Left renal cortex interstitium (tissue), 4 donors: ENCODE measurements at places on chromosomes 13 and 19.
A peak's percentile ranks its signal among the peaks of the same experiment; 100 is the strongest.

- no peak for DNase-seq
Measured at GRCh38 chr13:48640767-48641166, 13.0 kb upstream of the CYSLTR2 start.

DNA sequence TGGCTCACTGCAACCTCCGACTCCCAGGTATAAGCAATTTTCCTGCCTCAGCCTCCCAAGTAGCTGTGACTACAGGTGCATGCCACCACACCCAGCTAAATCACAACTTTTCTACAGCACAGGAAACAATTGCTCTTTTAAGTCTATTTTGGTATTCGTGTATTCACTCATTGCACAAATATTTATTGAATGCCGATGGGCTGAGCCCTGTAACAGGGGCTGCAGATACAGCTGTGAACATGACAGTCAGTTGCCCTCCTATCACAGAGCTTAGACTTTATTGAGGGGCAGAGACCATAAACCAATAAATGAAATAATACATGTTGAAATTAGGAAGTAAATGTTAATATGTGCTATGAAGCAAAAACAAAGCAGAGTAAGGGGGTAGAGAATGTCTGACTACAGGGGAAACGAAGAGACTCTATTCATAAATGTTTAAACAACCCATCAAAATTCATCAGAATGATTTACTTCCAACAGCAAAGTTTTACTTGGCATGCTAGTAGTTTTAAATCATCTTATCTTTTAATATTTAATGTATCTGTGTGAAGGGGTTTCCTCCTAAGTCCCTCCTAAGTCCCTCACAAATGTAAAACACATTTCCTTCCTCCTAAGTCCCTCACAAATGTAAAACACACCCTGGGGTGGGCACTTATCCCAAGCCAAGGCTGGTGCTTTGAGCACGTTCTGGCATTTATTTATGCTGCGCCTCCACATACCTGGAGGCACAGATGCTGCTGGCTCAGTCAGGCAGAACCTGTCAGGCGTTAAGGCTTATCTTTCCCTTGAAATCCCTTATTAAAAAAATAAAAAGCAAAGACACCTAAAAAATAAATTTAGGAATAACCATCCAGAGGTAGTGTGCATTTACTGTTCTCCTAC is 140.8 kb downstream of the MIPEP start:
- no peak for DNase-seq

GRCh38 chr19:11479898-11480714 is 740 bp downstream of the ELAVL3 start:
- no peak for DNase-seq

- DNase-seq = no peak
Measured at GRCh38 chr13:22200440-22200839, 529.6 kb downstream of the FGF9 start.

DNA sequence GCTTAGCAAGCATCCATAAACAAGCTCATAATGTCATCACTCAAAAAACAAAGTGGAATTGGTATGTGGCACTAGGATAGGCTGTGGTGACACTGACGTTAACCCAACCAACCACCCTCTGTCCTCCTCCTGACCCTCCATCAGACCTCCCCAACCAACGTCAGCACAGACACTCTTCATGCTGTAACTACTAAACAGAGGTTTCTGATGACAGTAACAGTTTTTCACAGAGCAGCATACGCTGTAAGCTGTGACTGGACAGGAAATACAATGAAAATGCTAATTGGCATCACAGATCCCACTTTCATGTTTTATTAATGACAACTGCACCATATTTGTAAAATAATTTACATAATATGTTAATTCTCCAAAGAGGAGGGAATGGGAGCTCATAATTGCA is 238.0 kb downstream of the IRS2 start:
- DNase-seq = no peak

GRCh38 chr13:106514928-106515634 is 20.4 kb downstream of the EFNB2 start:
- DNase-seq = no peak

GRCh38 chr13:33721724-33722123 is 96.2 kb upstream of the RFC3 start:
- no peak for DNase-seq

DNA sequence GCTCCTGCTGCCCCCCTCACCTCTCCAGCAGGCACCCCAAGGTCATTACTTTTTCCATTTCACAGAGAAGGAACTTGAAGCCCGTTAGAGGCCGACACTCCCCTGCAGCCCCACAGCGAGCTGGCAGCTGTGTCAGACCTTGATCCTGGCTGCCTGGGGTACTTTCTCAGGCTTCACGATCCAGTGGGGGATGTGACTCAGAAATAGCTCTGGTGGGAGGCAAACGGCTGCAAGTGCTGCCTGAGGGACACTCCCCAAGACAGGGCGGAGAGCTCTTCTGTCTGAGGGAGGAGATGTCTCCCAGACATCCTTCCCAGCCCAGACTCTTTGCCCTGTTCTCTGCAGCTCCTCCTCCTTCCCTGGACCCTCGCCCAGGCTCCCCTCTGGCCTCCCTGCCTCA is 4.8 kb downstream of the TSKS start:
- DNase-seq = no peak

- no peak for DNase-seq
Measured at GRCh38 chr13:66506979-66507378, 723.2 kb downstream of the PCDH9 start.

GRCh38 chr13:80955501-80955900 is 614.6 kb upstream of the SPRY2 start:
- DNase-seq = no peak

GRCh38 chr19:3276341-3276799 is 51.9 kb downstream of the CELF5 start:
- no peak for DNase-seq

DNA sequence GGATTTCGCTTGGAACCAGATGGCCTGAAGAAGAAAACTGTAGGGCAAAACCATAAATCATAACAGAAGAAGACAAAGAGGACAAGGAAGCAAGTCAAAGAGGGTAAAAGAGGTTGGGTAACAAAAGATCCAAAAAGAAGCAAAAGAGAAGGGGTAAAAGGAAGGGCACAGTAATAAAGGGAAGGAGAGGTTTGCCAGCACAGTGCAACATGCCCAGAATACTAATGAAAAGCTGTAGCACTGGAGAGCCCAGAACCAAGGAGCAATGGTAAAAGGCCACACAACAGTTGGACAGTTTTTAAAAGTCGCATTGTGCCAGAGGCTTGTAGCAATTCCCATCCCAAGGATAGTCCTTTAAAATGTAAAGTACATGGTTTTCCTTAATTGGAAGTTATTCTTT is 506.6 kb downstream of the PCDH9 start:
- no peak for DNase-seq

GRCh38 chr13:75960538-75960994 is 324.4 kb downstream of the LMO7 start:
- DNase-seq = no peak

DNA sequence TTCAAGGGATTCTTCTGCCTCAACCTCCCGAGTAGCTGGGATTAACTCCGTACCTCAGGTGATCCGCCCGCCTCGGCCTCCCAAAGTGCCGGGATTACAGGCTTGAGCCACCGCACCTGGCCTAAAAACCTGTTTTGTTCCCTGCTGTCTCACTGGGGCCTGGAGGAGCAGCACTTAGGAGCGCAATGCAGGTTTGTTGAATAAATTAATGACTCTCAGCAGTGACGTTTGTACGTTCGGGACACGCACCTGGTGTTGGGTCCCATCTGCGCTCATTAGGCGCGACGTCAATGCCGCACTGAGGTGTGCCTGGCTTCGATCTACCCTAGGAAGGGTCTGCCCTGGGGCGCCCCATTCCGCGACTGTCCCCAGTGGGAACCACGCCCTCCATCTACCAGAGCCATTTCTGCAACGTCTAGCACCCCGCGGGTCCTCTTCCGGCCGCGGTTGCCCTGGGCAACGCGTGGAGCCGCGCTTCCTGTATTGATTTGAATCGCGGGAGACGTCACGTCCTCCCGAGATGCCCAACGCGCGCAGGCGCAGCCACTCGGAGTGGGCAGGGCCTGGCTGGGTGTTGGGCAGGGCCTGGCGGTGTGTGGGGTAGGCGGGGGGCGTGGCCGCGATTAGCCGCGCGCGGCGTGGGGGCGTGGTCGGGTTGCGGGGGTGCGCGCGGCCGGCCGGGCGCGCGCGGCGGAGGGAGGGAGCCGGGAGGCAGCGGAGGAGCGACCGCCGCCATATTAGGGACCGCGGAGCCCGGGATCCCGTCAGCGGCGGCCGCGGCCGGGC is at the start of gene FZR1:
TSS of gene FZR1 (plus strand) at position 714 of the 786 bp plus-strand sequence. CDS start 16,679 bp downstream, outside the sequence.
- DNase-seq = peak; percentile 86

DNA sequence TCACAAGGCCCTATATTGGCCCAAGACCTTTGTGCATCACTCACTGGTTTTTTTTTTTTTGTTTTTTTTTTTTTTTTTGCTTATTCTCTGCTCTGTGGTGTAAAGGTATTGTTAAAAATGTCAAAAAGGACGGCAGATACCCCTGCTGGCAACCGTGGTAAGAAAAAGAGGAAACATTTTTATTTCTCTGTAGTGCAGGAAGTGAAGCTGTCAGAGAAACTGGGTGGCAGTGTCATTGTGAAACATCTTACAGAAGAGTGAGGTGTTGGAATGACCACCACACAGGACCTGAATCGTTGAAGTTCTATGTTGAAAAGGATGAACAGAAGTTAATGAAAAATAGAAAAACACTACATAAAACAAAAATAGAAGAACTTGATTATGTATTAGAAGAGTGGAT is 346.4 kb downstream of the FGF9 start:
- DNase-seq = no peak

- DNase-seq = no peak
Measured at GRCh38 chr19:47781590-47782262, 3.2 kb downstream of the SELENOW start.

DNA sequence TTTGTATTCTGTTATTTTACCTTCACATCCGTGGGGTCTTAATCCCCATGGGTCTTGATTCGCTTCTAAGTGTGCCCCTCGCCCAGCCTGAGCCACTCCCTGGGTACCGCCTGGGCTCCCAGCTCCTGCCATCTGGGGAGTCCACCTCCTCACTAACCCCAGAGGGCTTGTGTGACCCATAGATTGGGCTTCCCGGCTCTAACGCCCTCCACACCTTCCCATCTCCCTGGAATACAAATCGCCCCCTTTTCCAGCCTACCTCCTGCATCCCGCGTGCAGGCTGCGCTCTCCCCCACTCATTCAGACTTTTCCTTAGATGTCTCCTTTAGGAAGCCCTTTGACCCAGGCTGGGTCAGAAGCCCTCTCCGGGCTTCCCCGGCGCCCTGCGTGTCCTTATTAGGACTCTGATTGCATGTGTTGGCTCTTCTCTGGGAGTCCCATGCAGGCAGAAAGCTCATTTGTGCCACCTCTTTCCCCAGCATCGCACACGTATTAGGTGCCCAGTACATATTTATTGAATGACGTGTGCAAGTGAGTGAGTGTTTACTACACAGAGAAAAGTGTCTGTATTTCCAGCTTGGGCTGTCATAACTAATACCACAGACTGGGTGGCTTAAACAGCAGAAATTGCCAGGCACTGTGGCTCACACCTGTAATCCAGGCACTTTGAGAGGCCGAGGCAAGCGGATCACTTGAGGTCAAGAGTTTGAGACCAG is 757 bp downstream of the CCDC124 start:
- DNase-seq = no peak

- DNase-seq = no peak
Measured at GRCh38 chr19:21460686-21461085, 44.7 kb upstream of the ZNF429 start.

DNA sequence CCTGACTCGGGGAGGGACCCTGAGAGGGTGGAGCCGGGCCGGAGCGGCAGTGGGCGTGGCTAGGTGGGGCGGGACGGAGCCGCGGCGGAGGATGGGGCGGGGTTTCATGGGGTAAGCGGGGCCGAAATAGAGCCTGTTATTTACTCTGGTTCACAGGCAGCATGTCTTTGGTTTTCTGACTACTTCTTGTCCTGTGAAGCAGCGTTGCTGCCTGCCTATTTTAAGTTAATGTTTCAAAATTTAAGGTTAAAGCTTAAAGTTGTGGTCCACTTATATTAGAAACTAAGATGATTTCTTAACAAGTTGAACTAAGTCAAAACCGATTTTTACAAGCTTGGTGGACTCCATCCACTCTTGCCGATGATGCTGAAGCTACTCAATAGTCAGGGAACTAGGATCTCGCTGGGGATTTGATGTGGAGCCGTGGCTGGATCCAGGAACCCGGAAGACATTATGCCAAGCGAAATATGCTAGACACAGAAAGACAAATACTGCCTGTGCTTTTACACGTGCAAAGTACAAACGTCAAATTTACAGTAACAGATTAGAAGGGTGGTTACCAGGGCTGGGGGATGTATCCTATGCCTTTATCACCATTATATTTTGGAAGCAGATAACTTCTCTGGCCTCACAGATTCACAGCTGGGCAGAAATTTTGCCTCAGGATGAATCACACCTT is 433 bp upstream of the ZNF616 start:
- no peak for DNase-seq
